GM12878 (cell line): ENCODE measurements at places on chromosomes 7 and 10.

GRCh38 chr7:14055813-14056212 lies 66.3 kb upstream of the ETV1 start:
- DNase-seq = no peak

GRCh38 chr10:121179006-121179405 lies 327.8 kb downstream of the WDR11 start:
- DNase-seq = no peak

DNA sequence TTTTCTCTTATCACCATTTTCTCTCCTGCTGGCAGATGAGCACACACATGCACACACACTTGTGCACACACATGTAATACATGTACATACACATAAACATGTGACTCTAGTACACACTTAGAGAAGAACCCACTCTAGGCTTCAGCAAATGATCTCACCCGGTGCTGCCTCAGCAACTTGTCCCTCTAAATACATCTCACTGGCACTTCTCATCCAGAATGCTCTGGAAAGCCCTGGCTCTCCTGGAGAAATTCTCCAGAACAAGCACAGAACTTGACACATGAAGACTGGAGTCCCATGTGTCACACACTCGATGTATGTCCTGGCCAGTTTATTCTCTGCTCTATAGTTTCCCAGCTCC lies 254.9 kb downstream of the ELMO1 start:
- no peak for DNase-seq

GRCh38 chr7:1028775-1029636 lies 15.3 kb upstream of the GPR146 start:
- no peak for DNase-seq

GRCh38 chr7:150955519-150956394 lies 22.4 kb downstream of the KCNH2 start:
- no peak for DNase-seq

DNA sequence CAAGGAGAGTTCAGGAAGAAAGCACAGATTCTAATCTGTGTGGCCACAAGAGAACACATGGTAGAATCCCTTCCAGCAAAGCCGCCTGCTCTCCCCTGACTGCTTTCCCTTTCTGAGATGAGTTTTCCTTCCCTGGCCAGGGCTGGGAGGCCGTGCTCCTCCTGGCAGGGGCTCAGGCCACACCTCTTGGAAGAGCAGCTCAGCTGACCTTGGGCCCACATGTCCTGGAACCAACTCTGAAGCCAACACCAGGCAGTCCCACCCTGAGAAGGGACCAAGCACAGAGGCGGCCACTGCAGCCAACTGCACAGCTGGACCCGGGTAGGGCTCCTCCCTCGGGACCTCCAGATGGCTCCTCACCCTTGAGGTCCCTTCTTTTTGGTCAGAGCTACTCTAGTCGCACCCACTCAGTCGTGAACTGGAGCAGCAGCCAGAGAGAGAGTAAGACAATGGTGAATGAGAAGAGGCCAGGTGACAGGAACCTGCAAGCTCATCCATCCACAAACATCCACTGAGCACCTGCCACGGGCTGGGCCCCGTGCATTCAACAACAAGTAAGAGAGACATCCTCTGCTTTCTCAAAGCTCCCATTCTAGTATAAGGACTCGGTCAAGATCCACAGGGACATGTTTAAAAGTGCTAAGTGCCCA lies 40.3 kb downstream of the FAM53B start:
- no peak for DNase-seq

- DNase-seq = no peak
Observed at GRCh38 chr7:83640240-83640639, 8.7 kb downstream of the SEMA3E start.

- DNase-seq = no peak
Observed at GRCh38 chr7:98116656-98117461, 10.2 kb downstream of the LMTK2 start.

DNA sequence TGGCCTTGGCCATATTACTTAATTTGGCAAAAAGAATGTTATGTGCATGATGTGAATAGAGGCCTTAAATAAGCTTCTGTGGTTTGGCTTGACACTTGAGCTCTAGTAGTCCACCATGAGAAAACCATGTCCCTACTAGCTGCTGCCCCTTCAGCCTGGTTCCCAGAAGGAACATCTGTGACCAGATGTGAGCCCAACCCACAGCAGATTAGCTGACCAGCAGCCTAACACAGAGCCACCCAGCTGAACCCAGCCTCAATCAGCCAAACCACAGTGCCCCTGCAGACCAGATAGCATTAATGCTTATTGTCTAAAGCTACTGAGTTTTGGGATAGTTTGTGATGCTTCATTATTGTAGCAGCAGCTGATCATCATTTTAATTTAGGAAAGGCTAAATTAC lies 16.6 kb downstream of the JAZF1 start:
- no peak for DNase-seq

- DNase-seq = no peak
Observed at GRCh38 chr7:69431626-69432025, 166.6 kb upstream of the AUTS2 start.

DNA sequence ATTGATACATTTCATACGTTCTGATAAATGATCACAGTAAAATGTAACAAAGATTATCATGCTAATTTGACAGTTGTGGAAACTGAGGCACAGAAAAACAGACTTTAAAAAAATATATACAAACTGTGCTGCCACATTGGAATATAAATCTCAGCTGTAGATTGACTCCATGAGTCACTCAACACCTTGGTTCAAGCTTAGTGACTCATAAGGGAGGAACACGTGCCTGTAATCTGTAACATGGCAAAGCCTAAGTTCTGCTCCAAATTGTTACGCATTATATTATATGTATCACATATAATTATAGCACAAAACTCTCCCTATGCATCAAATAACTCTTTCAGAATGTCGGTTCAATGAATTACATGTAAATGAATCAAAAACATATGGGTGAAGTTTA lies 1047.5 kb downstream of the GATA3 start:
- DNase-seq = no peak

GRCh38 chr10:56286096-56286495 lies 75.0 kb downstream of the ZWINT start:
- DNase-seq = no peak

- DNase-seq = no peak
Observed at GRCh38 chr10:126063353-126063791, 167.0 kb downstream of the FANK1 start.

DNA sequence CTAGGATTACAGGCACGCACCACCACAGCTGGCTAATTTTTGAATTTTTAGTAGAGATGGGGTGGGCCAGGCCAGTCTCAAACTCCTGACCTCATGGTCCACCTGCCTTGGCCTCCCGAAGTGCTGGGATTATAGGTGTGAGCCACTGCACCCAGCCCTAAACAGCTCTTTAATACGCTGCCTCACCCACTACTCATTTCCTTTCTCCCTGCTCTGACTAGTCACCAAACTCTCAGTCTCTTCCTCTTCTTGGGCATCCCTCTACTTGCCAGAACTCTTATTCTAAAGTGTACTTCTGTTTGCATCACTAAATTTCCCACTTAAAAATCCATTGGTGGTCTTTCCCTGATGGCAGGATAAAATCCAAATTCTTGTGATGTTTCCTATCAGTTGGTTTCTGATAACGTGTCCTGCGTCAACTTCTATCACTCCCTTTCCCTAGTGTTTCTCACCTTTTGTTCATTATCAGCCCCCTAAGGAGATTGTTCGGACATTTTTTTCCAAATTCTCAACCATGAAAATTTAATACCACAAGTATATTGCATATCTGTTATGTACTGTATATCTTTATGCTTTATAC lies 124.7 kb downstream of the CUBN start:
- DNase-seq = no peak

- no peak for DNase-seq
Observed at GRCh38 chr7:28564755-28565374, 152.5 kb downstream of the CREB5 start.

DNA sequence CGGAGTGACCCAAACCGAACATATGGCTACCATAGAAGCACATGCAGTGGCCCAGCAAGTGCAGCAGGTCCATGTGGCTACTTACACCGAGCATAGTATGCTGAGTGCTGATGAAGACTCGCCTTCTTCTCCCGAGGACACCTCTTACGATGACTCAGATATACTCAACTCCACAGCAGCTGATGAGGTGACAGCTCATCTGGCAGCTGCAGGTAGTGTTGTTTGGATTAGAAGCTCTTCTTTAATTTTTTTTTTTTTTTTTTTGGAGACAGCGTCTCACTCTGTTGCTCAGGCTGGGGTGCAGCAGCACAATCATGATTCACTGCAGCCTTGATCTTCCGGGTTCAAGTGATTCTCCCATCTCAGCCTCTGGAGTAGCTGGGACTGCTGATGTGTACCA lies 45.8 kb downstream of the NRF1 start:
- DNase-seq = no peak

DNA sequence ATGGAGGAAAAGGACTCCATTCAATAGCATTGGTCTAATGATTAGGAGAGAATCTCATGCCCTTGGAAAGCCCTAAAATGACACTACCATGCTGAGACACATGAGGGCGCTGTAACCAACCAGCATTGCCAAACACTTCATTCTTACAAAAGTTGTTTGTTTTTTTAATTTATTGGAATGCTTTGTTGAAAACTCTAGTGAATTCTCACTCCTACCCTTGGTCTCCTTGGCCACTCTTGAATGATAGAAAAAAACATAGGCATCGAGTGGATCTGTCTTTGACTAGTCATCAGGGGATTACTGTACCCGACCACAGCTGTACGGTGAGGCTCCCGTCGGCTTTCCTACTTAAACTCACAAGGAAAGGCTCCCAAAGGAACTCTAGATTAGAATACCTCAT lies 29.3 kb upstream of the ADD3 start:
- no peak for DNase-seq

- DNase-seq = no peak
Observed at GRCh38 chr7:47198159-47198558, 383.8 kb downstream of the TNS3 start.

DNA sequence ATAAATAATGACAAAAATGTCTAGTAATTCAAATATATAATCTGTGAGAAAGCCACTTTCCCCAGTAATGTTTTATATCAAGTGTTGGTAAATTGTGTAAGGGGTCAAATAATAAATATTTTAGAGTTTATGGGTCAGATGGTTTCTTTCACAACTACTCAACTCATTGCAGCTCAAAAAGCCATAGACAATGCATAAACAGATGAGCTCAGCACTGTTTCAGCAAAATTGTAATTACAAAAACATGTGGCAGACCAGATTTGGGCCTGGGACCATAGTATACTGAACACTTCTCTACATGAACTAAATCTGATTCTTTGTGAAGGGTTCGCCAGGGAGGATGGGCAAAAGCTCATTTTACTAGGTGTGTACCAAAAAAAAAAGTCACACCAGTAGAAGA lies 460.8 kb downstream of the NRG3 start:
- DNase-seq = no peak

DNA sequence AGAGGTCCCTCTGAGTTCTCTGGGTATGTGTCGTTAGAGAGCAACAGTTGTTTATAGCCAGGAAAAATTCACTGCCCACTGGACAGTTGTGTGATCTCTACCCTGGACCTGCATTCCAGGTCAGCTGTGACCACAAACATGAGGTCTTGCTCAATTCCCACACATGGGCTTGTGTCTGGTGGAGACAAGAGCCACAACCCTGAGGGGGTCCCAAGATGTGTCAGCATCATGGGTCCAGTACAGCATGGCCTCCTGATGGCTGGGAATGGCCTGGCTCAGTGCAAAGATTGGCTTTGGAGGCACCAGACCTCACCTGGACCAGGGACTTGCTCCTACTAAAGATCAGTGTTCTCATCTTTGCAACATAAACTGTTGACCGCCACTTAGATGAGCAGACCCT lies 751.6 kb downstream of the GRID1 start:
- DNase-seq = no peak

DNA sequence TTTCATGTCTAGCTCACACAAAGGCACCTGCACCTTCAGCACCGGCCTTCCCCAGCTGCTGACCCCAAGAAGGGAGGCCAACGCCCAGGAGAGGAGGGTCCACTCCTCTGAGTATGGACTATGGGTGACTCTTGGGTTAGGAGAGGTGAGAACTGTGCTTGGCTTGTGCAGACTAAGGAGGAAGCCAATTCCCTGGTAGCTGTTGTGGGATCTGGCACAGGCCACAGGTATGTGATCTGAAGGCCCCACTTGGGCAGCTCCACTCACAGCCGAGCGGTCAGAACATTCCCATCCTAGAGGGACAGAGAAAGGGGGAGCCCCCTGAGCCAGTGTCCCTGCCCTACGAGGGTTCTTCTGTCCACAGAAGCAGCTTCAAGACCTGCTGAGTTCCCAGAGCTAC lies 52.8 kb upstream of the FIGNL1 start:
- DNase-seq = no peak

DNA sequence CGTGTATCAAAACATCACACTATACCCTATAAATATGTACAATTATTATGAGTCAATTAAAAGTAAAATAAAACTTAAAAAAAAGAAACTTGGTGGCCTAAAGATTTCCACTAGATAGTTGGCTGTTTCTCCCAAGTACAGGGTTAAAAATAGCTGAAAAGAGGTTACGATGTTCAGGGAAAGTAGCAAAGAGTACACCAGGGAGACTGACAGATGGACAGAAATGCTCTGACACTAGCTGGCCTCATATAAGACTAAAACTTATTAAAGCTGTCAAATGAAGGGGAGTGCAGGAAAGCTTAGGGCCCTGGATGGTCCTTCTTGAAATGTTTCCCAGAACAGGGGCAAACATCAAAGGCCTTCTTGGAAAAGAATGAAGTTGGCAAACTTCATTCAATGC lies 51.3 kb downstream of the TCAF1 start:
- DNase-seq = no peak

DNA sequence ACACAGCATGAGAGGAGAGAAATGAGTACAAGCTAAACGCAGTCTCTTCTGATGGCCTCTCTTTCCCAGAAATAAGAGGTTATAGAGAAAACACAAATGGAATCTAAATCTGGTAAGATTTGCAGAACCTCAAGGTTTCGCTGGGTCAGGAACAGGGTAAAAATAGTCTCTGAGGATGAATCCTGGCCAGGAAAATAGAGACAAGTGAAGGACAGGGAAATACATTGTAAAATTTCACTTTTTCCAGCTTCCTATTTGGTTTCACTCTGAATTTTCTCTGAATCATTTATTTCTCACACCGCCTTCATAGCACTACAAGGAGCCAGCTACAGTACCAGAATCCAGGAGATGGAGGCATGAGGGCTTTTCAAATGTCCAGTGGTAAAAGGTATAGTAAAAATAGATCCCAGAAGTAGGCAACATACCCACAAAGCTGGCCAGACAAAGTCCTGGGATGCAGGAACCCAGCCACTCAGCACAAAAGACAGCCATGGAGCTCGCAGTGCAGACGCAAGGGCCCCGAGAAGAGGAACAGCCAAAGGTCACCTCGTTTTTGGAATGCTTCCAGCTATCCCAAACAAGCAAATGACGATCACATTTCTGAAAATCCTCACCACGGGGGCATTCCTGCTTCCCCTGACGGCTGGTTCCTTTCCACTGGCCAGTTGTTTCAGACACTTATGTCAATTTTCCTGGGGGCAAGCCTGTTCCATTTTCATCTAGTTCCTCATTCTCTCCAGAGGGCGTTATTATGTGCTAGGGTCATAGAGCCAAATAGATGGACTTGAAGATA lies 21.5 kb upstream of the IKZF1 start:
- no peak for DNase-seq

GRCh38 chr10:107733328-107734130 lies 569.0 kb upstream of the SORCS1 start:
- DNase-seq = no peak

GRCh38 chr7:23523486-23524075 lies 8.2 kb downstream of the TRA2A start:
- no peak for DNase-seq
